ENCODE measurements at places on chromosomes 2 and 18.
A peak's percentile ranks its signal among the peaks of the same experiment; 100 is the strongest.

GRCh38 chr2:212284166-212284565 lies 254.4 kb downstream of the ERBB4 start:
- no peak for DNase-seq

- no peak for DNase-seq
Measured at GRCh38 chr2:109256111-109256510, 127.1 kb downstream of the SH3RF3 start.

DNA sequence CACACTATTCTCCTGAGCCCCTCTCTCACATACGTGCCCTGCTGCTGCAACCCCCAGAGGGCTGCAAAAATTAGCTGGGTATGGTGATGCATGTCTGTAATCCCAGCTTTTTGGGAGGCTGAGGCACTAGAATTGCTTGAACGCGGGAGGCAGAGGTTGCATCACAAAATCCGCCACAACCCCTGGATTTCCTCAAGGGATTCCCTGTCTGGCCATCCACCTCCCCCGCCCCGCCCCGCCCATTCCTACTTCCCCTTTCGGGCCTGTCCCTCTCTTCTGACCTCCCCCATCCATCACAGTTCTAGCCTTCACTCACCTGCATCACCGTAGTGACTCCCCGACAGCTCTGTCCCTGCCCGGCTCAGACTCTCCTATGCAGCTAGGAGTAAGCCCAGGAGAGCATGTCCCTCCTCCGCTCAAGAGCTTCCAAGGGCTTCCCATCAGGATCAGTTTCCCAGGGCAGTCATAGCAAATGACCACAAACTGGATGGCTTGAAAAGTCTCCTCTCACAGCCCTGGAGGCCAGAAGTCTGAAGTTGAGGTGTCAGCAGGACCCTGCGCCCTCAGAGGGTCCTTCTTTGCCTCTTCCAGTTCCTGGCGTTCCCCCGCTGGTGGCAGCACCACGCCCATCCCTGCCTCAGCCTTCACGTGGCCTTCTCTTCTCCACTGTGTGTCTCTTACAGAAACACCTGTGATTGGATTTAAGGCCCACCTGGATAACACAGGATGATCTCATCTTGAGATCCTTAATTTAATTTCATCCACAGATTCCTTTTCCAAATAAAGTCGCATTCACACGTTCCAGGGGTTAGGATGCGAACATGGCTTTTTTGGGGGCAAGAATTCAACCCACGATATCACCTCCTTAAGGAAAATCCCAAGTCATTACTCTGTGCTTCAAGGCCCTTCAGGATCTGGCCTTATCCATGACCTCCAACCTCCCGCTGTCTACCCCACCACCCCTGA lies 58.5 kb downstream of the HS1BP3 start:
- no peak for DNase-seq

DNA sequence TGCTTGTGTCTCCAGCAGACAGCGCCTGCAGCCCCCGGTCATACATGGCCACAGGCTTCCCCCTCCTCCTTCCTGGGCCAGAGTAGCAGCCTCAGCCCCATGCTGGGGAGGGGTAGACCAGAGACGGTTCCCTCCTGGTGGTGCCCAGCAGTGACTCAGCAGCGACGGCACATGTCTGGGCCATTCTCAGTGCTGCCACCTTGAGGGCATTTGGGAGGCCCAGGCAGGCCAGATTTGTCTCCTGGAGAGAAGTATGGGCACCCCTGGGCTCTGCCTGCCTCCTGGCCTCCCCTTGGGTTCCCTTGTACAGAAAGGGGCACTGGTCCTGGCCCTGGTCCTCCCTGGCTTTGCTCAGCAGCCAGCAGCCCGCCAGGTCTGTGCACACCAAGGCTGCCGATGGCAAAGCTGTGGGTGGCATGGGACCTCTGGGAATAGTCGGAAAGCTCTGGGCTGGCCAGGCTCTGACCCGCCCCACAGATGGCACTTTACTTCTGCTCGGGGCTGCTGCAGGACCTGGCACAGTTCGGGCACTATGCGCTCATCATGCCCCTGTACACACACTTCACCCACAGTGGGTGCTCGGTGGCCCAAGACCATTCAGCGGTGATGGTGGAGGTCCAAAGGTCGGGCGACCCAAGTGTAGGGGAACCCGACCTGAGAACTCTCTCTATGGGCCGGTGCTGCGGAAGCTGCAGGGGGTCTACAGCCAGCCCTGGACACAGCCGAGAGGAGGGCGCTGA lies 11.4 kb upstream of the ALPI start:
- peak; percentile 55 for DNase-seq

GRCh38 chr18:6004683-6005082 lies 109.4 kb upstream of the TMEM200C start:
- DNase-seq = no peak

DNA sequence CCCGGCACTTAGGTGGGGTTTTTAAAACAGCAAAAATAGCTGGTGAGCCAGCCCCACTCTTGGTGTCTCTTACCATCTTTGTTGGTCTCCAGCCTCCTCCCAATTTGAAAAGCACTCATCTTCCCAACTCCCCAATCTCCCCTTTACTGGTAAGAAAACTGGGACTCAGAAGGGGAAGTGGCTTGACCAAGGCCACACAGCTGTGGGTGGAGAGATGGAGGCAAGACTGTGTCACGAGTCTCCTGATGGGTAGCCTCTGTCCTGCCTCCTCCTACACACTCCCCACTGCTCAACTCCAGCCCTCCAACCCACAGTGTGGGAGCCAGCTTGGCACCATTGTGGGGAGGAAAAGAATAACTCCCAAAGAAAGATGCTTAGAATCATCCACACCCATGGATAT lies 140.4 kb downstream of the SMAD2 start:
- no peak for DNase-seq

DNA sequence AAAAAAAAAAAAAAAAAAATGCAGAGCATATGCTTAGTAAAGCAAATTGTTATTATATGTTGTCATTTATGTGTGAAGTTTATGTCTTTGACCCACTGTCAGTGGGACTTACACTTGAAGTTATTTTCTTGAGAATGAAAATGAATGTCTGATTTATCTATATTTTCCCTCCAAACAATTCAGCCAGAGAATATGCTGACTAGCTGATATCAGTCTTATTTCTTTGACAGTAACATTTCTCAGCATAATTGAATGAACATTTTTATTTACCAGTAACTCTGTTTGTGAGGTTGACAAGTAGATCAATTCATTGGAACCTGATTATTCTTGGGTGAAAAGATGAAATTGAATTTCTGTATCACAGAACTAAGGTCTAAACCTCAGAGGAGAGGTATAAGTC lies 40.0 kb upstream of the VPS54 start:
- DNase-seq = no peak

DNA sequence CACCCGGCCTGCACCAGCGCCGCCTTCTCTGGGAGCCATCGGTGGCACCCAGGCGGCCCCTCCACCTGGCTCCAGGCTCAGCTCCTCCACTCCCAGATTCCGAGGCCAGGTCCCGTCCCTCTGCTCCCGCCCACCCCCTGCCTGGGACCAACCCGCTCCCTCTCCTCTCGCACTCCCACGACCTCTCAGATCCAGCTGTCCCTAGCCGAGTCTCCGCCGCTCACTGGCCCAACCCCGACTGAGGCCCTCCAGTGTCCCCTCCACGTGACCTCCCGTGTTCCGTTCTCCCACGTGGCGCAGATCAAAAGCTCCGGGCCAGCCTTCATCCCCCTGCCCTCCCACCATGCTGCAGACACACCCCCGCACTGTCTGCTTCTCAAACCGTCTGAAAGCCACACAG lies 14.4 kb upstream of the SALL3 start:
- no peak for DNase-seq

DNA sequence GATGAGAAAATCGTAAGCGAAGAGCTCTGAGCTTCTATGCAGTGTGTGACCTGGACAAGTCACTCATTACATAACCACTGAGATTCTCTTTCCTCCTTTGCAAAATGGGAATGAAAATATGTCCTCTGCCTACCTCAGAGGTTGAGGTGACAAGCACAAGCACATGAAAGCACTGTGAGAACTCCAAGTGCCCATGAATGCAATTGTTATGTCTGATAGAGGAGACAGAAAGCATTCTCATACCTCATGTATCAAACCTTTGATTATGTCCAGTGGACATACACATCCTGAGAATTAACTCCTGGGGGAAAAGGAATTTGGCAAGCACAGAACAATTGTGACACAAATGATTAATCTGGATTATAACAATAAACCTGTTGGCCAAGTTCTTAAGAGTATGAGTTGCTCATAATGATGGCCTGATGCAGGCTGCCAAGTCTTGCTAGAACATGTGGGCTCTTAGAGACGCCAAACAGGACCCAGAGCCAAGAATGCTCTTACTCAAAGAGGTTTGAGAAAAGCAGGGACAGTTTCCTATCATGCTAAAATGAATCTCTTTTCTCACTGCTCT lies 8.5 kb upstream of the RMDN2 start:
- no peak for DNase-seq

- DNase-seq = no peak
Measured at GRCh38 chr2:25838152-25838756, 40.0 kb downstream of the ASXL2 start.

- peak; percentile 47 for DNase-seq
Measured at GRCh38 chr2:121860033-121860757, 104.7 kb downstream of the TSN start.

- DNase-seq = no peak
Measured at GRCh38 chr18:43031169-43031568, 84.3 kb downstream of the RIT2 start.

- DNase-seq = no peak
Measured at GRCh38 chr2:227004482-227004881, 159.5 kb downstream of the COL4A4 start.

- DNase-seq = no peak
Measured at GRCh38 chr2:231911381-231911780, 14.8 kb downstream of the NPPC start.

- peak; percentile 50 for DNase-seq
Measured at GRCh38 chr18:49768051-49768391, 45.3 kb downstream of the ACAA2 start.

DNA sequence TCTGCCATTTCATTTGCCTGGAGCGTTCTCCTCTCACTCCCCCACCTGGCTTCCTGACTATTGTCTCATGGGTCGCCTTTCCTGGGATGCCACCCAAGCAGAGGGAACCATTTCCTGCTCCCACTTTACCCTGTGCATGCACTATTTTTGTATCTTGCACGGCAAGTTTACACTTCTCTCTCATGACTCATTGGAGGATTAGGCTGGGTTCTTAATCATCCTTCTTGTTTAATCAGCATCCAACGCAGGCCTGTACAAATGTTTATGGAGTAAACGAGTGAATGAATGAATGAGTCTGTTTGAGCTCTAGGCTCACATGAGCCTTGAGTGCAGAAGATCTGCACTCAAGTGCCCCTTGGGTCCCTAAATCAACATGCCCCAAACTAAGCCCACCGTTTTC lies 3.8 kb upstream of the ARHGAP25 start:
- no peak for DNase-seq

DNA sequence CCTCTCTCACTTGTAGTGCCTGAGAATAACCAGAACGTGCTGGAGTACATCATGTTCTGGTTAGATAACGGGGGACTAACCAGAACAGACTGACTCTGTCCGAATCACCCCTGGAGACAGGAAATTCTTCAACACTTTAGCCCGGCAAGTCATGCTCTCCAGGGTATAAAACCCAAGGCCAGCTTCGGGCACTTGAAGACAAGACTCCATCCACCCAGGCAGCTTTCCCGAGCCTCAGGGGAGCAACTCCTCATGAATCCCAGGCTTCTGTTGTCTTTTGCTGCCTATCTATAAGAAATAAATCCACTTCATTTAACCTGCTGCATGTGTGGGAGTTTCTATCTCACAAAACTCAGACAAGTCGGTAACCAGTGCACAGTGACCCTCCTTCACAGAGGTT lies 99.6 kb downstream of the KCNF1 start:
- DNase-seq = no peak

- no peak for DNase-seq
Measured at GRCh38 chr2:120857931-120858330, 122.3 kb downstream of the GLI2 start.

DNA sequence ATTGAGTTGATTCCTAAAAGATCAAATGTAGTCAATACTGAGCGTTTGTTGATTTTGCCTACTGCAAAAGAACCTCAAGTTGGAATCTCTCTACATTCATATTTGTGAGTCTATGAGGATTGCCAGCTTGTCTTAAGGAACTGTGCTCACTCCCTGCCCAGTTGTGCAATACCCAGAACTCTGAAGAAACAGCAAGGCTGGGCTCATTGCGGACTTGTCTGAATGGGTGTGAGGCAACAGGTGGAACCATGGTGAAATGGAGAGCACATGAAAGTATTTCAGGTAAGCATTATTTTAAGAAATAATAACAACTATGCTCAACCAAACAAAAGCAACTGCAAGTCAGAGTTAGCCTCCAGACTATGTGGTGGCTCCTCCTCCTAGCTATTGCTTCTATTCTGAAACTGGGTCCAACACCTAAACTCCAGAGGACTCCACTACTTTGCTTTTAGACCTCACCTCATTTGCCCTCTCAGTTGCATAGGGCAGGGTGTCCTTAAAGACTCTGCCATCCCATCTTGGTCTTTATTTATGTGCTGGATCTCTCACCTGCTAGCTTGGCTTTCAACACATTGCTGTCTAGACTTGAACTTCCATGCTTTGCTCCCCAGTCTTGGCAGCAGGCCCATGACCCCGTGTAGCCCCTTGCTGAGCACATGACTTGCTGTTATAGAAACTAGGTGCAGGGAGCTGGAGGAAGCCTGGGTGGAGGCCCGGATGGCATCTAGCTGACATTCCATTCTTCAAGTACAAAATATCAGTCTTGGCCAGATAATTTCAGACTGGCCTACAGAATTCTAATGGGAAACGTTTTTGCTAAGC lies 94.8 kb upstream of the ARL5A start:
- DNase-seq = no peak

DNA sequence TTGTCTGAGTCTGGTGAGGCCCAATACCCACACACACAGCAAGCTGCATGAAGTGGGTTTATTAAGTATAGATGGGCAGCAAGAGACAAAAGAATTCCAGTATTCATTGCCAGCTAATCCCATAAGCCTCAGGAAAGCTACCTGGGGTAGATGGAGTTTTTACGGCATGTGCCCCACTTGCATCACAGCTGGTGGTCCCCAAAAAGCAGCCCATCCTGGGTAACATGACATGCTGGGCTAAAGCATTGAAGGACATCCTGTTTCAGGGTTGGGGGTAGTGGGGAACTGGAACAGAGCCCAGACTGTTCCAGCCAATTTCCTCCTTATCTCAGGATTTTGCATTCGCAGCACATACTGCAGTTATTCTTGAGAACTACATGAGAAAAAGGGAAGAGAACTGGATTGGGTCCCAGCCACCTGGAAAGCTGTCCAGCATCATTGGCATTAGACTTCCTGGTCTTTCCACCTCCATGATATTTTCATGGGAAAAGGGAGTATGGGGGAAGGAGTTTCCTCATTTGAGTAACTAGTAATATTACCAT lies 240.1 kb upstream of the MMADHC start:
- no peak for DNase-seq

DNA sequence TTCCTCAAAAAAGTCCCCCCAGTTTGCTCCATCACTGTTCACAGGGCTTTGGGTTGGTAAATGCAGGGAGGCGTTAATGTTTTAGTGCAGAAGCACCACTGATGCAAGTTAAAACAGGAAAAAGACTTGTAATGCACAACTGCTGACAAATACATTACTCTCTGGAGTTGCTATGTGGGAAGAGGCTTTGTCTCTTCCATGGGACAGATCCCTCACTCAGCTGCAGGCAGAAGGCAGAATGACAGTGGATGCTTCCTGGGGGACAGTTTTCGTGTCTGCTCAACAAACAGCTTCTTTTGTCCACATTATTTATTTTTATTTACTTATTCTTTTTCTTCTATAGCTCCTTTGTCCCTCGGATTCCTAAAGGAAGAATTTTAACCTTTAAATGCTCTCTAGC lies 22.7 kb upstream of the KCNE4 start:
- no peak for DNase-seq

GRCh38 chr2:111037128-111037527 lies 83.6 kb upstream of the BCL2L11 start:
- peak; percentile 28 for DNase-seq

- DNase-seq = no peak
Measured at GRCh38 chr2:64987001-64987955, 1.9 kb upstream of the SLC1A4 start.
